ENCODE measurements at places on chromosomes 11 and 22. TPM values are rescaled to one million over a fixed set of nuclear protein-coding genes. Genes with fewer than 3 reads are reported as not detected.
A peak's percentile ranks its signal among the peaks of the same experiment; 100 is the strongest.

DNA sequence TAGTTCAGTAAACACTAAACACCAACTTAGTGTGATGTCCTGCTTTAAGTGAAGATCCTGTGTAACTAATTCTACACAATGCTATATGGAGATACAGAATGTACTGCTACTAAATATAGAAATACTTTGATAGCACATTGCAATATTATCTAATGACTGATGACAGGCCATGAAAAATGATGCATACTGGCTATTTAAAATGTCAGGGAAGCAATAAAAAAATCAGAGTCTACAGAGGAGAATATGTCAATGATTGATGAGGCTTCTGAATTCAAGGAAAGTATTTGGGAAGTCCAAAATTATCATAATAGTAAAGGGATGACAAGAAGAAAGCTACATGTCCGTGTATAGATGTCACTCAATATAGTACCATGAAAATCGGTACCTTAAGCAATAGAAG, 55.3 kb downstream of the GUCY1A2 start:
- no peak overlapping the region for H3K4me3 ChIP-seq
- no peaks in the 10 kb centered on the region for H3K27me3 ChIP-seq
- H3K4me1 ChIP-seq: no peaks in the 10 kb centered on the region
- no peak for DNase-seq
- H3K36me3 ChIP-seq: no peaks in the 10 kb centered on the region

MRGPRE gene
- 0.47 TPM for total RNA-seq

DNA sequence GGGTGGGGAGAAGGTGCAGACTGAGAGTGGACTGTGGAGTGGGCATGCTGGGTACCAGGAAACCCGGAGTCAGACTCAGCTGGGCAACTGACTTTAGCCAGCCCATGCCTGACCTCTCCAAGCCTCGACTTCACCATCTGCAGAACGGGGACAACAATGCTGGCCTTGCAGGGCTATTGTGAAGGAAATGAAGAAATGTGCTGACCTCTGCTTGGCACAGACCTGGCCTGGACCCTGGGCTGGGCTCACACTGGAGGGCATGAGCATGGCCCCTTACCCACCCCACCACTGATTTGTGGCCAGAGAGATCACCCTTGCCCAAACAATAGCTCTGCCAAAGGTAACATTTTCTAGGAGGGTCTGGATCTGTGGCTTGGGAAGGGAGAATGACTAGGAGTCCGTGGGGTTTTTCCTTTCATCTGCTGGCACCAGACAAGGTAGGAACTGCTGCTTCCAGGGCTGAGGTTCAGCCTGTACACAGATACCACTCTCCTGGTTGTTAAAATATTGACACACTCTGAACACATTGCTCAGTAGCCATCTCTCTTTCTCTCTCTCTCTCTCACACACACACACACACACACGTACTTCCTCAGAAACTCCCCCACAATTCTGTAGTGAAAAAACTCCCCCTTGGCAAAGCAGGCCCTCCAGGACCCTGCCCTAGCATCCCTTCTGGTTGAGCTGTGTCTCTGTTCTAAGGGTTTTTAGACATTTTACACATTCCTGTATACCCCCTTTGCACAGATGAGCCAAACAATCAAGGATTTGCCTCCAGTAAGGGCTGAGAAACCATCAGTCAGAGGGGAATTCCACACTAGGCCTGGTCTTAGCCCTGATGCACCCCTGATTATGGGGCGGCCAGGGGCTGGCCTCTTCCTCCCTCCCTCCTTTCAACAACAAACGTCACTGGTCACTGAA, 1.0 kb downstream of the MOGAT2 start:
- no peaks in the 10 kb centered on the region for H3K4me1 ChIP-seq
- H3K4me3 ChIP-seq: no peak overlapping the region
- DNase-seq: no peak
- no peaks in the 10 kb centered on the region for H3K36me3 ChIP-seq

DNA sequence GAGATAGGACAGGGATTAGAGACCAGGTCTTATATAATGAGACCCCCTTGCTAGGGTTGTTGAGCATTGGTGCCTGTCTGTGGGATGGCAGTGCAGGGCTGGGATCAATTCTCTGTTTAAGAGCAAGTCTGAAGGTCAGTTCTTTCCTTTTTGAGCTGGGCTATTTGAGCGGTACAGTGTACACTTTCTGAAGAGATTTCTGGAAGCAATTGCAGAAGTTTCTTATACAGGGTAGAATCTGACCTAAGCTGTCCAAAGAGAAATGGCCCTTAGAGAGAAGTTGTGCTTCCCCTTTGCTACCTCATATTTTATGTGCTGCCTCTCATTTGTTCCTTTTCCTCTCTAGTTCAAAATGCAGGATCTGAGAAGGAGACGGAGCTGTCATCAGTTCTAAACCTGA, 35.8 kb downstream of the CSTPP1 start:
- H3K4me3 ChIP-seq: no peak overlapping the region
- DNase-seq: no peak
- H3K4me1 ChIP-seq: no peaks in the 10 kb centered on the region

TTC28 gene
- 41.6 TPM for total RNA-seq

- H3K4me3 ChIP-seq: no peak overlapping the region
- no peak for DNase-seq
- H3K27me3 ChIP-seq: no peaks in the 10 kb centered on the region
- H3K27ac ChIP-seq: no peak overlapping the region
Measured at GRCh38 chr11:9118277-9118676, 26.9 kb upstream of the SCUBE2 start.

GRCh38 chr11:47233989-47234668, 14.5 kb downstream of the ACP2 start:
- H3K27me3 ChIP-seq: no peaks in the 10 kb centered on the region
- no peak overlapping the region for H3K4me3 ChIP-seq
- H3K27ac ChIP-seq: peak overlapping the region; percentile 21

DNA sequence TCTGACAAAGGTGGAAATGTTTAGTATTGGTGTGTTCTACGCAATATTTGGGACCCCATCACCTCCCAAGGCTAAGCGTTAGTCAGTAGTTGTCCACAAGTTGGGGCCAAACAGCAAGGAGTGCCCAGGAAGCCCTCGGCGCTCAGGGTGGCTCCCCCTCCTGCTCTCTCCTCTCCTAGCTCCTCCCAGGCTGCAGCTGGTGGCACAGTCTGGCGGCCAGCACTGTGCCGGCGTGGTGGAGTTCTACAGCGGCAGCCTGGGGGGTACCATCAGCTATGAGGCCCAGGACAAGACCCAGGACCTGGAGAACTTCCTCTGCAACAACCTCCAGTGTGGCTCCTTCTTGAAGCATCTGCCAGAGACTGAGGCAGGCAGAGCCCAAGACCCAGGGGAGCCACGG, 16.8 kb downstream of the CD5 start:
- H3K4me1 ChIP-seq: no peaks in the 10 kb centered on the region
- no peak overlapping the region for H3K27ac ChIP-seq
- peaks cover 12% of the 10 kb centered on the region for H3K27me3 ChIP-seq
- no peaks in the 10 kb centered on the region for H3K36me3 ChIP-seq
- no peak for DNase-seq
- H3K4me3 ChIP-seq: no peak overlapping the region

DTX4 gene
- total RNA-seq: 43.4 TPM

DNA sequence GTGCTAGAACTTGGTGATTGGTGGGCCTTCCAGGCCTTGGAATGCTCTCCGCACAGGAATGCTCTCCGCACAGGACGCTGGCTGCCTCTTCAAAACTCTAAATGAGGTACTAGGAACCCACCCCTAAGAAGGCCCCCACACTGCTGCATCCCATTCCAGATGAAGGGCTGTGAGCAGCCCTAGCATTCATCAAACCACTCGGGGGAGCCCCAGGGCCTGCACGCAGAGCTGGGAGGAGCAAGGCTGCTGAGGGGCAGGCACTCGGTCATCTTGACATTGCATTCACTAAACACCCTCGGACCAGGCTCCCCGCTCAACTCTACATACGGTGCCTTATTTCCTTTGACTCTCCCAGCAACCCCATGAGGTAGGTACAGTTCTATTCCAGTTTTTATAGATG, 49.2 kb upstream of the EMID1 start:
- H3K4me3 ChIP-seq: no peak overlapping the region
- peaks cover 36% of the 10 kb centered on the region for H3K4me1 ChIP-seq
- H3K27ac ChIP-seq: no peak overlapping the region
- H3K27me3 ChIP-seq: no peaks in the 10 kb centered on the region
- no peaks in the 10 kb centered on the region for H3K36me3 ChIP-seq

- peaks cover 5% of the 10 kb centered on the region for H3K4me1 ChIP-seq
- no peaks in the 10 kb centered on the region for H3K36me3 ChIP-seq
- peak overlapping the region; percentile 91 for H3K4me3 ChIP-seq
Measured at GRCh38 chr11:9313648-9314290, 624 bp downstream of the TMEM41B start.

DNA sequence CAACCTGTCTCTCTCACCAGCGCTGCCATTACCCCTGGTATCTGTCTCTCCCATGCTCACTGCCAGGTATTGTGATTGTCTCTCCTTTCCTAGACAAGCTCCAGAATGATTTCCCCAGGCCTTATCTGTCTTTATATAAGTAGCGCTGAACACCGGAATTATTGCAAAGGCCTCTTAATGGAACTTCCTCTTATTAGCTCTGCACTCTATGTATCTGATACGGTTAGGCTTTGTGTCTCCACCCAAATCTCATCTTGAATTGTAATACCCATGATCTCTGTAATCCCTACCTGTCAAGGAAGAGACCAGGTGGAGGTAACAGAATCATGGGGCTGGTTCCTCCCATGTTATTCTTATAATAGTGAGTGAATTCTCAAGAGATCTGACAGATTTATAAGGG, 39.3 kb downstream of the DDI1 start:
- peak overlapping the region; percentile 49 for H3K27ac ChIP-seq
- DNase-seq: no peak
- no peaks in the 10 kb centered on the region for H3K4me1 ChIP-seq
- H3K4me3 ChIP-seq: no peak overlapping the region
- H3K36me3 ChIP-seq: no peaks in the 10 kb centered on the region

Measured in left lung (tissue), 14 donors.